ENCODE measurements at places on chromosomes 6 and 20.
A peak's percentile ranks its signal among the peaks of the same experiment; 100 is the strongest.

GRCh38 chr20:50308513-50309279 is 118.1 kb downstream of the CEBPB start:
- peak; percentile 88 for DNase-seq

GRCh38 chr6:70231311-70231710 is 71.6 kb downstream of the COL9A1 start:
- no peak for DNase-seq

DNA sequence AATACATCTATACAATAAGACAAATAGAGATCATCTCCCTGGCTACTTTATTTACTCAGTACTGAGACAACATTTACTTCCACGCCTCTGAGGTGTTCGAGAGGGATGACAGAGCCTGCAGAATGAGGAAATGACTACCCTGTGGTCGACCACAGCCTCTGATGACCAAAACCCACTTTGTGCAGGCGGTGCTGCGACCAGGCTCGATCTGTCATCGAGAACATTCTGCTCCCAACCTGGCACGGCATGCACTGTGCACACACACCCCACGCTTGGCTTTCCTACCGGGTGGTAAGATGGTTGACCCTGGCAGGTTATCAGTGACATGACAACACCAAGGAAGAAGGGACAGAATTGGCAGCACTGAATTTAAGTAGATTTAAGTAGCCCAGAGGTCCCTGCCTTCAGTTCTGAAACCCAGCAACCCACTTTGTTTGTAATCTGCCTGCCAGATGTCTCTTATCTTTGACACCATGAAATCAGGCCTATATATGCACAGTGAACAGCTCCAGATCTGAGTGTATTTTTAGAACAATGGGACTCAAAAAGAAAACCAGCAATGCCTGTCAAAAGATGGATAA is 42.6 kb downstream of the TTI1 start:
- peak; percentile 70 for DNase-seq

- no peak for DNase-seq
These were observed 70.4 kb upstream of the SLC24A3 start for GRCh38 chr20:19141998-19142397.

- no peak for DNase-seq
These were observed 60.5 kb downstream of the GJA10 start for GRCh38 chr6:89954721-89955148.

DNA sequence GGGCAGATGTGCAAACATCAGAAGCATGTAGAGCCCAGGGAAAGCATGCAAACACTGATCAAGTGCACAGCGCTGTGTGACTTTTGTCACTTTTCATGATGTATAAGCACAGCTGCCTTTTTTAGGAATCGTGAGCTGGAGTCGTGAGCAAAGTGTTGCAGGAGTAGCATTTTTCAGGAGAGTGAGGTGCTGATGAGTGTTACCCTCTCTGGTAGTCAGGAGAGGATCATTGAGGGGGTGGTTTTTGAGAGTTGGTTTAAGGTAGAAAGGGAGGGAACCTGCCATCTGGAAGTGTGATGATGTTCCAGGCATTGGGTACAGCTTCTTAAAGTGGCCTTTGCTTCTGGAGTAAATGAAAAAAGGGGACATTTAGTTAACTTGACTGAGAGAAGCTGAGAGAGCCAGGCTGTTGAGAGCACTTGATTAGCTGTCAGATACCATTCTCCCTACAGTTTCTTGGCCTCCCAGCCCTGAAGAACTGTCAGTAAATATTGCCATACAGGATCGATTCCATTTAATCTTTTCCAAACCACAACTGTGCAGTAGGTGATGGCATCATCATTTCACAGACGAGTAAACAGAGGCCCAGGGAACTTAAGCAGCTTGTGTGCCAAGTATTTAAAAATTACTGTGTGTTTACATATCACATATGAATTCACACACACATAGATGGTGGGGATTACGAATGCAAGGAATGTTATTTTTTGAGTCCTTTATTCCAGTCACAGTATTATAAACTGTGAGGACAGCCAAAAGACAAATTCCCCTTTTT is 28.9 kb downstream of the TPD52L1 start:
- DNase-seq: no peak

- no peak for DNase-seq
These were observed 15.7 kb downstream of the PXMP4 start for GRCh38 chr20:33704197-33704924.
